ENCODE measurements at places on chromosomes 2 and 18. TPM values are rescaled to one million over a fixed set of nuclear protein-coding genes. Genes with fewer than 3 reads are reported as not detected.

SRD5A2 gene
- total RNA-seq = not detected

- no peak for DNase-seq
These were observed 356.8 kb upstream of the ST6GAL2 start for GRCh38 chr2:107242811-107243210.

- DNase-seq = no peak
These were observed 494.9 kb downstream of the NYAP2 start for GRCh38 chr2:225894236-225894980.

ZNF521 gene
- total RNA-seq = 35.0 TPM

DNA sequence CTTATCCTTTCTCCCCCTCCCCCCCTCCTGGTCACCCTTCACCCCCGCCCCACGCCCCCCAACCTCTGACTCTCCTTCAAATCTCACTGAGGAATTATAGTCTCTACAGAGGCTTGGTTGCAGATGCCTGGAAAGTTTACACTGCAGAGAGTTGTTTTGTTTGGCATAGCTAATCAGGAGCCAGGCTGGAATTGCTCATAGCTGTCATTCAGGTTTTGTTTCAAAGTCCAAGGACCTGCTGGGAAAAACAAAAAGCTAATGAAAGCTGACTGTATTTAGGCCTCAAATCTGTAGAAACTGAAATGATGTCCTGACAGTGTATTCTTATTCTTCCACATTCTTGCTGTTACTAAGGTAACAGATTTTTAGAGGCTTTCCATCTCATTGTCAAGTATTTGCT lies 22.6 kb downstream of the GREB1L start:
- DNase-seq = no peak

- no peak for DNase-seq
These were observed 845 bp upstream of the MYCN start for GRCh38 chr2:15939556-15939853.

GRCh38 chr2:1047485-1047884 lies 96.8 kb downstream of the SNTG2 start:
- no peak for DNase-seq

CABLES1 gene
- 23.9 TPM for total RNA-seq

DNA sequence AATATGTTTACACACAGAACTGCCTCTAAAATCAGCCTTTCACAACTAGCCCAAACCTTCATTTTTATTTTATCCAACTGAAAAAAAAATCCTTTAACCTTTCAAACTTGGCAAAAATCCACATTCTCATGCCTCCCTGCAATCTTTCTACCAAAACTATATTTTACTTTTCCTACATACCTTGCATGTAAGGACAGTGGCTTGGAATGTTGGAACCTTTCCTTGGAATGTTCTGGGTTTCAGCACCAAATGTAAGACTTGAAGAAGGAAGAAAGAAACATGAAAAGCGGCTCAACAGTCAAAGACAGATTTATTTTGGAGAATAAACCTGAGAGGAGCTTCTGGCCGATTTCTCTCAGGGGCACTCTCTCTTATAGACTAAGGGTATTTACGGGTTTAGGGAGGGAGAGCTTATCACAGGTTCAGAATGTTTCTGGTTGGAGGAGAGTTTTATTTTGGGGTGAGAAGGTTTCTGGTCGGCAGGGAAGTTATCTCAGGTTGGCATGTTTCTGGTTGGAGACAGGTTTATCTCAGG lies 79.7 kb downstream of the RRM2 start:
- DNase-seq = no peak

DNA sequence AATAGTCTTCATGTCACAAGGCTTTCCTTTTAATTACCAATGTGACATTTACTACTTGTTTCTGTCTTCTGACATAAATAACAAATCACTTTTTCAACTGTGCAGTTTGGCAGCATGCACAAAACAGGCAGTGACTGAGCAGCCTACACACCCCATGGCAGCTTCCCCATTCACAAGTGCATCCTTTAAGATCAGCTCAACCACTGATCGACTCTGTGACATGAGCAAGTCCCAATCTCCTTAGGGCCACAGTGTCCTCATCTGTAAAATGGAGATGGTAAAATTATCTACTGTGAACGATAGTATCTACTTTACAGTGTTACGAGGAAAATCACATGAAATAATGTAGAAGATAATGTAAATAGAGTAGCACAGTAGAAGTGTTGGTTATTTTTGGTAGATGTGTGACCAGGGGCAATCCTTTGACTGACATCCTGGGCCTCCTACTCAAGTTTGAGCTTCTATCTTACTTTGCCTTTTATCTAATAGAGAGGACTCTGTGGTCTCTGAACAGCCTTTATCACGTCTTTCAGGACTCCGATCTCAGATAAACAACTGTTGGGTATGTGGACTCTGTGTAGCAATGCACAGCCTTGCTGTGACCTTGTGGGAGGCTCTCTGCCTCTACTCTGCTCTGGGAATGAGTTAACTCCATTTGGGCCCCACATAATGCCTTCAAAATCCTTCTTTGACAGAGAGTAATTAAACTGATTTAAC lies 120.6 kb downstream of the PIGN start:
- no peak for DNase-seq

DNA sequence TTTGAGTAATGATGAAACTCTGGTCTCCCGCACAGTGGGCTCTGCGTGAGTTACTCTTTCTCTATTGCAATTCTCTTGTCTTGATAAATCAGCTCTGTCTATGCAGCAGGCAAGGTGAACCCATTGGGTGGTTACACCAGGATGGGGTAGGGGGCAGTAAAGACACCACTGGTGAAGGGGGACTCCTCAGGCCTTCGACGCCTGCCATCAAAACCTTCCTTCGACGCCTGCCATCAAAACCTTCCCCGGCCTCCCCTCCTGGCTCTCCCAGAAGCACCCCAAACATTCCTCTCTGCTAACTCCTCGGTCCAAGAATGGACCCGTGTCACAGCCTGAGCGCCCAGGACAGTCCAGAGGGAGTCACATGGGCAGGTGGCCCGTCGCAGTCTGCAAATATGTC lies 4.8 kb upstream of the STARD7 start:
- no peak for DNase-seq

Measured in tibial nerve (tissue), 4 donors.